Neural crest cell (in vitro differentiated cells): ENCODE measurements at places on chromosomes 5 and 9.

- DNase-seq, result no peak
Observed at GRCh38 chr9:97761056-97761598, 64.0 kb upstream of the XPA start.

DNA sequence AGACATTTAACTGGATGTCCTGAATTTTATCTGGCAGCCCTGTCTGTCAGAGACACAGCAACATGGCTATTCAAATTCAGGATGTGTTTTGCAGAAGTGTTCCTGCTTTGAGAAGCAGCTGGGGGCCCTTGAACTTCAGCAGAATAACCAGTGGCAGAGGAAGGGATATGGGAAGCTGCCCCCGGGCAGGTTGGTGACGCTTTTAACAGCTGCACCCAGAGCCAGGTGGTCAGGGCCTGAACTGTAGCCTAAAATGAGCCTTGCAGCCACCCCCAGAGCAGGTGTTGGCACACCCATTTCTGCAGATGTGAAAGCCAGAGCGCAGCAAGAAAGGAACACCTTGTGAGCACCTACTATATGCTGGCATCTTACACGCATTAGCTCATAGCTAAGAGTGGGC lies 128.7 kb upstream of the BOD1 start:
- DNase-seq, result no peak

DNA sequence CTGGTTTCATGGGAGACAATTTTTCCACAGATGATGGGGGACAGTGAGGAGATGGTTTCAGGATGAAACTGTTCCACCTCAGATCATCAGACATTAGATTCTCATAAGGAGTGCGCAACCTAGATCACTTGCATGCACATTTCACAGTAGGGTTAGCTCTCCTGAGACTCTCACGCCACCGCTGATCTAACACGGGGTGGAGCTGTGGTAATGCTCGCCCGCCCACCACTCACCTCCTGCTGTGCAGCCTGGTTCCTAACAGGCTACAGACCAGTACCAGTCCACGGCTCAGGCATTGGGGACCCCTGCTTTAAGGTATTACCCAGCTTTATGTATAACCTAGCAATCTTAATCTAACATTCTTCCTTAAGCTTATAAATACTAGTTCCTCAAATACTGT lies 35.6 kb downstream of the TTC39B start:
- no peak for DNase-seq

DNA sequence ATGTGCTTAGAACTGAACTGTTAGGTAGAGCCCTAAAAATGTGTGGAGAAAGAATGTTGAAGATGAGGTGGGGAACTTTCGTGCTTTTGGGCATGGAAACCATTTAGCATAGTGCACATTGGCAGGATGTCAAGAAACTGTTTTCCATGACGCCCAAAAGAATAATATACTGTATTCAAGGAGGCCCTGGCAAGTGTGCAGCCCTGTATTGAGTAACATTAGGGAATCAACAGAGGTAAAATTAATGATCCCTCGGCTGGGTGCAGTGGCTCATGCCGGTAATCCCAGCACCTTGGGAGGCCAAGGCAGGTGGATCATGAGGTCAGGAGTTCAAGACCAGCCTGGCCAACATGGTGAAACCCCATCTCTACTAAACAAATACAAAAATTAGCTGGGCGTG lies 20.9 kb upstream of the PLIN2 start:
- no peak for DNase-seq
